ENCODE measurements at places on chromosomes 7 and 10.

DNA sequence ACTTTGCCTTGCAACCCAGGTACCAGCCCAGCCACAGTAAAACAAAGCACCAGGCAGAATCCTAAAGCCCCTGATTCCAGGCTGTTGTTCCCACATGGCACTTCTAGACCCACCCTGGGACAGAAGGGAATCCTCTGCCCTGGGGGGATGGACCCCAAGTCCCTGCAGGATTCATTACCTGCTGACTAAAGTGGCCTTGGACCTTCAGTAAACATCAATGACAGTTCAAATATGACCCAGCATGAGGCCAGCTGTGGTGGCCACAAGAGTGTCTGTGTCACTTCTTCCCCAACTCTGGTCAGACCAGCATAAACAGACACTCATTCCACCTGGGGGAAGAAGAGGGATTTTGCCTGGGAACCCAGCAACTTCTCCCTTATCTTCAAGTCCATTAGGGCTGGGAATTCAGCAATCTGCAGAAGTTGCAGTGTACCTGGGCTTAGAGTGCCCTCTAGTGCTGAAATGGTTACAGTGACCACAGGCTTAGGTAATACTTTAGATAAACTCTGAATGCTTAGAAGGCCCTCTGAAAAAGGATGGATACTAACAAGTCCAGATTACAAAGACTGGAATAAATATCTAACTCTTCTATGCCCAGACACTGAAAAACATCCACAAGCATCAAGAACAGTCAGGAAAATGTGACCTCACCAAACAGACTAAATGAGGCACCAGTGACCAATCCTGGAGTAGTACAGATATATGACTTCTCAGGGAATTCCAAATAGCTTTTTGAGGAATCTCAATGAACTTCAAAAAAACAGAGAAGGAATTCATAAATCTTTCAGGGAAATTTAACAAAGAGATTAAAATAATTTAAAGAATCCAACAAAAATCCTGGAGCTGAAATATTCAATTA is 108.5 kb upstream of the TMEM168 start:
- peak; percentile 54 for DNase-seq

DNA sequence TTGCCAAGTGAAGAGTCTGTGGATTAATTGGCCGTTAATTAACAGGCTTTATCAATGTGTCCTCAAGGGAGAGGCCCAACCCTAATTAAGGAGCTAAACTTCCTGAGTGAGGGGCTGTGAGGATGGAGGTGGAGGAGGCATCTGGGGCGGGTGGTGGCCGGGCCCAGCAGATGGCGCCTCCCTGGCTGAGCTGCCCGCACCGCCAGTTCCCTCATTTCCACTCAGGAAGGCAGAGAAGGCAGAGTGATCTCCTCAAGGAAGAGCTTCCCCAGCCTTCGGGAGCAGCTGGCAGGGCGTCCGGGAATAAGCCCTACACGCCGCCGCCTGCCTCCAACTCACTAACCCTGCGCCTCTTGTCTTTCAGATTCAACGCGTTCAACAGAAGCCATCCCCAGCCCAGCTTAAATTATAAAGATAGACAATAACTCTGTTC is 112.2 kb downstream of the CYTH3 start:
- DNase-seq, result no peak

GRCh38 chr10:74035303-74035702 is 37.4 kb downstream of the VCL start:
- peak; percentile 28 for DNase-seq

DNA sequence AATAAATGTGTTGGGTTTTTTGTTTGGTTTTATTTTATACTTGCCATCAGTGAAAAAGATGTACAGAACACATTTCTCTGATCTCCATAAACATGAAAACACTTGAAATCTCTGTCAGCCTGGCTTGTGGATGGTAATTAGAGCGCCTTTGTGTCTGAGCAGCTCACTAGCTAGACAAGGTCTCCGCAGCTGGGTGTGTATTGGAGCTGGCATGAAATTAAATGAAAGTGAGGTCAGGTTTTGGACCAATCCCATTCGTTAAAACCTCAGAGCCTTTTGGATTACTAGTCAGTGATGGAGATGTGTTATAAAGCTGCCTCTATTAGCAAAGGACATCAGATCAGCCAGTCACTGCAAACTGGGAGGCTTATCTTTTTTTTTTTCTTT is 2.7 kb downstream of the FRAT1 start:
- no peak for DNase-seq

- no peak for DNase-seq
These were observed 34.1 kb downstream of the GSDME start for GRCh38 chr7:24723178-24723530.

DNA sequence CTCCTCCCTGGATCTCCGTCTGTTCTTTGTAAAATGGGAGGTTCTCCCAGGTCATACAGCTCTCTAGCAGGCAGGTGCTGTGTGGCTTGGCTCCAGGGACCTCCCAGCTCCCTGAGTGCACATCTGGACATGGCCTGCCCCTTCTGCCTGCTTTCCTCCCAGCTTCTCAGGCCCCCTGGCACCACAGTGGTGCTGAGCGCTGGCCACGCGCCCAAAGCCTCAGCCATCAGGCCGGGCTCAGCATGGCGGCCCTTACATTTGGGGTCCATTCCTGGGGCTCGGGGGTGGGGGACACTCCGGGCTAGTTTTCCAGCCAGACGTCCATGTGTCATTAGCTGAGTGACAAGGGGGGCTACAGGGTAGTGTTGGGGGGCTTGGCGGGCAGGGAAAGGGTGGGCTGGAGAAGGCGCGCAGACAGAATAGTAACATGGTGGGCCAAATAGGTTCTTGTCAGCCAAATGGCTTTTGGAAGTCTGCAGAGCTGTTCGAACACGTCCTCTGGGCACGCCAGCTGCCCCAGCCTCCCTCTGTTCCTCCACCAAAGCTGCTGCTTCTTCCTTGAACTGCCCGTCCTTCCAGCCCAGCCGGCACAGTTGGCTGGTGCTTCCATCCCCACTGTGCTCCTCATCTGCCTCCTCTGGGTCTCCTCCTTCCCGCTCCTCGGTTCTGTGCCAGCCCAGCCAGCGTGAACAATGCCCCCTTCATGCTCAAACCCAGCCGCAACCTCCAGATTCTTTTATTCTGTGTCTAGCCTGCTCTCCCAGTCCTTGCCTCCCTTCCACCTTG is 65.9 kb downstream of the GOLGA7B start:
- no peak for DNase-seq

GRCh38 chr7:15891151-15891881 is 204.8 kb upstream of the MEOX2 start:
- DNase-seq, result no peak

DNA sequence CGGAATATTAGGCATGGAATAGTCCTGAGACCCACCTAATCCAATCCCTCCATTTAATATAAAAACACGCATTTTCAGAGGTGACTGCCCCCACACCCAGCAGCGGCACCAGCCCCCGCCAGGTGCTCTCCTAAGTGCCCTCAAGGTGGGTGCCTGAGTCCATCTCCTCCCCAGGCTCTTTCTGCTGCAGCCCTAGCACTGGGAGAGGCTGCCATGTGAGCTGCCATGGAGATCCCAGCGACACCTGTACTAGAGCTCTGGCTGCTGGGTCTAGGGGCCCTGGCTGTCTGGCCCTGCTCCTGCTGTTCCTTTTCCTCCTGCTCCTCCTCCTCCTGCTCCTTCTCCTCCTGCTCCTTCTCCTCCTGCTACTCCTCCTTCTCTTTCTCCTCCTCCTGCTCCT is 191.1 kb upstream of the BMPER start:
- no peak for DNase-seq

DNA sequence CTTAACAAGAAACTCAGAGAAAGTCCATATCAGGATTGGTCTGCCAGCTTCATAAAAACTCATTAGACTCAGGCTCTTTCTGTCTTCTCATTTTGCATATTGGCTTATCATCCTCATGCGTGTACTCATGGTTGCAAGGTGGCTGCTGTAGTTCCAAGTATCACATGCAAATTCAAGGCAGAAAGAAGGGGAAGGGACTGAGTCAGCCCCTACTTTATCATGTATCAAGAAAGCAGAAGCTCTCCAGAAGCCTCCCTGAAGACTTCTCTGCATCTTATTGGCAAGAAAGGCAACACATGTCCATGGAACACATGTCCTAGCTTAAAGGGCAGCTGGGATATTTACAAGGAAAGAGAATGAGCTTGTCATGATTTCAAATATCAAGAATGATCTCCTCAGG is 19.4 kb upstream of the EZH2 start:
- no peak for DNase-seq
